ENCODE measurements at places on chromosomes 5 and 9. TPM values are rescaled to one million over a fixed set of nuclear protein-coding genes. Genes with fewer than 3 reads are reported as not detected.

Gene GTF3C4
- 18.5 TPM for total RNA-seq

Gene SMIM33
- not detected for total RNA-seq

Gene SAXO1
- total RNA-seq: not detected

Gene WDR38
- 0.12 TPM for total RNA-seq

Gene CCDC187
- total RNA-seq: not detected

Gene C5orf52
- total RNA-seq: not detected

Gene GMCL2
- not detected for total RNA-seq

Gene NPR3
- total RNA-seq: 19.6 TPM

Gene CDH6
- 0.09 TPM for total RNA-seq

Gene SSBP2
- total RNA-seq: 9.2 TPM

Gene PLPP6
- total RNA-seq: 9.6 TPM

Gene GRIN3A
- not detected for total RNA-seq

Gene CD72
- 0.36 TPM for total RNA-seq

Gene LRRTM2
- not detected for total RNA-seq

Gene SPATA31C1
- not detected for total RNA-seq

Gene EGFL7
- 53.9 TPM for total RNA-seq

Gene FABP6
- 0.75 TPM for total RNA-seq

Gene PCDHGA2
- total RNA-seq: 0.58 TPM

Gene CCDC192
- not detected for total RNA-seq

Gene TMEM245
- 57.2 TPM for total RNA-seq

Gene RECK
- 6.2 TPM for total RNA-seq

Gene ROR2
- total RNA-seq: 1.6 TPM

Gene GFPT2
- total RNA-seq: 49.9 TPM

Gene GPR151
- total RNA-seq: not detected

Gene WNT8A
- total RNA-seq: not detected

Gene IRX2
- total RNA-seq: 2.1 TPM

Gene ACSL6
- total RNA-seq: 0.06 TPM

Gene ADAMTS13
- 0.48 TPM for total RNA-seq
